ENCODE measurements at places on chromosomes 12 and 14.

GRCh38 chr12:47023311-47023710 is 56.1 kb upstream of the PCED1B start:
- DNase-seq = no peak

GRCh38 chr12:122322501-122322900 is 56.2 kb upstream of the VPS33A start:
- no peak for DNase-seq

DNA sequence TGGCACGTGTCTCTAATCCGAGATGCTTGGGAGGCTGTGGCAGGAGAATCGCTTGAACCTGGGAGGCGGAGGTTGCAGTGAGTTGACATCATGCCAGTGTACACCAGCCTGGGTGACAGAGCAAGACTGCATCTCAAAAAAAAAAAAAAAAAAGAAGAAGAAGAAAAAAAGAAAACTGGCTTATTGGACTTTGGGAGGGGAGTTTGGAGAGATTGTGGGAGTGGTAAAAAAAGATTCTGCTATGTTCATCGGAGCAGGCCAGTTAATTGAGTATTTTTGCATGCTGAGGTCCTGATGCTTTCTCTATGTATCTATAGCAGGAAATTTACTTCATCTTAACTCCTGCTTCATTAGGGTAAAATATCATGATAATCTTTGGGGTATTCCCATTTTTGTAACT is 11.6 kb downstream of the CNOT2 start:
- DNase-seq = no peak

DNA sequence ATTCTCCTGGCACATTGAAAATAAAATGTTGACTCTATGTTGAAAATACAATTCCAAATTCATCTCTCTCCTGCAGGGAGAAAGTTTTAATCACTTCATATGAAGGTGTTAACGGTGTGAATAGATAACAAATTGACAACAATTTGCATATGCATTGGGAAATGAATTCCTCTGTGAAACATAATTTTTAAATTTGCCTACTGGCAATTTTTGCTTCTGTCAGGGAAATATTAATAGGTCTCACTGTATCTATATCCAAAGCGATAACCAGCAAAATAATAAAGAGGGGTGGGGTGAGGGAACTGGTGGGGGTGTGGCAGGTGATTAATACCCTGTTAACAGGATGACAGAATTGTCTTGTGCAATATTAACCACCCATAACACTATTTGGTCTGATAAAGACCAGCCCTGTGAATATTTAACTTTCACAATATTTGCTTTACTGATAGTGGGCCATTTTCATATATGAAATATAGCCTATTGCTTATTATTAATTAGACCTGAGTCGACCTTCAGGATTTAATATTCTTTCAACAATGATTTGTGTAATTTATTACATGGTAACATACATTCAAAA is 239.0 kb upstream of the SSTR1 start:
- no peak for DNase-seq

GRCh38 chr14:104953896-104954656 is 24.1 kb downstream of the AHNAK2 start:
- no peak for DNase-seq

DNA sequence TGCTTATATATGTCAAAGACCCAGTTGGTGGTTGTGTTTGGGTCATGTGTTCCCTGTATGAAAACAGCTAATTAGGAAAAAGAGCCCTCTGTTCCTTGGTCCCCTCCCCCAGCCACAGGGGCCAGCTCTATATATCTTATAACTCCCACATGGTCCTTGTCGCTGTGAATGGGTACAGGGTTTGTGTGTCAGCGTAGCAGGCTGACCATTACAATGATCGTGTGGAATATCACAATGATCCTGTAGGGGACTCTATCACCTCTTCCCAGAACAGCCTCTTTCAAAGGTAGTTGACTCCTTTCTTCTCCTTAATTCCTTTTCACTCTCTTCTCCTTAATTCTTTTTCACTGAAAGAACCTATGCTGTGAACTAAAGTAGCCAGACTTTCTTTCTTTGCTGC is 51.6 kb upstream of the RIC8B start:
- DNase-seq = no peak

GRCh38 chr12:13654456-13654855 is 326.9 kb downstream of the GRIN2B start:
- no peak for DNase-seq

GRCh38 chr12:76495556-76495955 is 64.0 kb downstream of the OSBPL8 start:
- no peak for DNase-seq

GRCh38 chr12:26642361-26642760 is 190.6 kb downstream of the ITPR2 start:
- no peak for DNase-seq

DNA sequence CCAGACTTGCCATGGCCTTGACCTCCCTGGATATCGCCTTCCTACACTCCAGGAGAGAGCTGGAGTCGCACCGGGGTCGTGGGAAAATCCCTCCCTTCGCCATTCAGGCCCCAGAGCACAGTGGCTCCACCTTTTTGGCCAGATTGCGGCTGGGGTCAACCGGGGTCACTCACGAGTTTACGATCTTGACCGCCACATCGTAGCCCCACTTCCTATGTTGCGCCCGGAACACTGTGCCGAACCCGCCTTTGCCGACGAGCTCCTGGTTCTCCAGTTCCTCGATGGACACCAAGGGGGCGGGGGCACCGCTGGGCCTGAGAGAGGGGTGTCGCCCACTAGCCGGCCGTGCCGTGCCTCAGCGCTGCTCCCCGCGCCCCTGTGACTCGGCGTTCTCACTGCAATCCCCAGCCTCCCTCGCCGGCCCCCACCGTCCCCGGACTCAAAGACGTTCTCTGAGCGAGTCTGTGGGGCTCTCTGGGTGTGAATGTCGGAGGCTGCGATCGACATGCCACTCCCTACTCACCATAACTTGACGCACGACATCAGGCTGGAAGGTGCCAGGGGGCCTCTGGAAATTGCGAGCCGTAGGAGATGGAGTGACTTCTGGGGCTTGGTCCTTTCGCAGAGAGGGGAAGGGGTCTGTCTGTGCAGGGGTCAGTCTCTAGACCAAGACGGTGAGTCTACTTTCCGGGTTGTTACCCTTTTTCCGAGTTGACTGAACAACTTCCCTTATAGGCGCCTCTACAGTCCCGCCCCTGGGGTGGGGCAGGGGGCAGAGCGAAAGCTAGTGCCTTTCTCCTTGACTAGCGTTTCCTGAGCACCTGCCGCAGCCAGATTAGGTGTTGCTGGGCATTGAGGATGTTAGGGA is at the start of gene RIPK3:
RIPK3 (minus strand) TSS at position 708 of the 868 bp plus-strand sequence; CDS start at position 543, 165 bp downstream.
- DNase-seq = no peak

DNA sequence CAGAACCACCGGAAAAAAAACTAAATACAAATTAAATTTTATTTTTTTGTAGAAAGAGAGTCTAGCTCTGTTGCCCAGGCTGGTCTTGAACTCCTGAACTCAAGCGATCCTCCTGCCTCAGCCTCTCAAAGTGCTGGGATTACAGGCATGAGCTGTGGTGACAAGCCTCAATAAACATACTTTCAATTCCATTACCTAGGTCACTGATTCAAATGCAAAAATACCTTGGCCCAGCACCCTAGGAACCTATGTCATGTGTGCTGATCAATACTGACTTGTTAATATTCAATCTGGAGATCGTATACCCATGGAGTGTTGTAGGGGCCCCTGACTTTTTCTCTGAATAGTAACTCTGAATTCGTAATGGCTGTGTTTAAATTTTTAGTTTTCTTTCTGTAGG is 7.1 kb upstream of the TMEM30B start:
- no peak for DNase-seq

DNA sequence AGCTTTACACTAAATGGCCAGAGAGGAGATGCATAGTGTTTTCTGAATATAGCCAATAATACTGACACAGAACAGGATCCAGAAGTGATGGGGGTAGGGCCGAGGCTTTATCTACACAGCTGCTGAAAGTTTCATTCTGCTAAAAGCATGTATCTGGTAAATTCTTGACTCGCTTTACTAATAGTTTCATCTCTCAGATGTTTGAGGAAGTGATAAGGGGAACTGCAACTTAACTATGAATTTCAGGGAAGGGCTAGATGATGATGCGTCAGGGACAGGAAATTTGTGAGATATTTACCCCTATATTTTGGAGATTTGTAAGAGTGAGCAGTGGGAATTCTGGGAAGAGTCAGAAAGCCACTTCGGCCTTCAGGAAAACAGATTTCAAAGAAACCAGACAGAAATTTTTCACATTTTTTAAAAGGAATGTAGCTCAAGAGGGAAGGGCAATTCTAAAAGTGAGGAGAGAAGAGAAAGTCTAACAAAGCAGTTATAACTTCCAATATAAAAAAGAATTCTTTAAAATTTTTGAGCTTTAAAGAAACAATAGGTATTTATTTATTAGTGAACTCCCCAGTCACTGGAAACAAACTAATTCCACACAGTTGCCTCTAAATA is 243.1 kb downstream of the BCAT1 start:
- no peak for DNase-seq

DNA sequence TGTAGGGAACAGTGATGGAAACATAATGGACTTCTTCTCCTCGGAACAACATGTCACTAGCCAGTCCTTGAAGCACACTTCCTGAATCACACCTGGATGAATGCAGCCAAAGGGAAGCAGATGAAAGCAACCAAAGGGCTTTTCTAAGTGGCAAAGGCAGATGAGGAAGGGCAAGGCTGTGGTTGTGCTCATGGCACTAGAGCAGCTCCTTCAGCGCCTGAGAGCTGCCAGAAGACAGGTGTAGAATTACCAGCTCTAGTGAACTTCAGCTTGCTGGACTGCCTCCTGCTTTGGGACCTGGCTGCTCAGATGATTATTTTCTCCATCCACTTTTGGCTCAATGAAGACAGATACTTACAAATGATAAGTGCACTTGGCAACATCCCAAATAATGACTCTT is 1372.1 kb upstream of the SEL1L start:
- no peak for DNase-seq

GRCh38 chr12:9132008-9132535 is 16.4 kb upstream of the A2M start:
- DNase-seq = no peak

DNA sequence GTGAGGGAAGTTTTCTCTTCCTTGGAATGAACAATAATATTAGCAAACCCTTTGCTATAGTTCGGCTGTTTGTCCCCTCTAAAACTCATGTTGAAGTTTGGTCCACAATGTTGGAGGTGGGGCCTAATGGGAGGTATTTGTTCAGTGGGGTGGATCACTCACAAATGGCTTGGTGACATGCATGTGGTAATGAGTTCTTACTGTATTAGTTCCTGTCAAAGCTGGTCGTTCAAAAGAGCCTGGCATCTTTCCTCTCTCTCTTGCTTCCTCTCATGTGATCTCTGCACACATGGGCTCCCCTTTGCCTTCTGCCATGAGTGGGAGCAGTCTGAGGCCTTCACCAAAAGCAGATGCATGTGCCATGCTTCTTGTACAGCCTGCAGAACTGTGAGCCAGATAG is 13.1 kb upstream of the PPP4R4 start:
- no peak for DNase-seq

DNA sequence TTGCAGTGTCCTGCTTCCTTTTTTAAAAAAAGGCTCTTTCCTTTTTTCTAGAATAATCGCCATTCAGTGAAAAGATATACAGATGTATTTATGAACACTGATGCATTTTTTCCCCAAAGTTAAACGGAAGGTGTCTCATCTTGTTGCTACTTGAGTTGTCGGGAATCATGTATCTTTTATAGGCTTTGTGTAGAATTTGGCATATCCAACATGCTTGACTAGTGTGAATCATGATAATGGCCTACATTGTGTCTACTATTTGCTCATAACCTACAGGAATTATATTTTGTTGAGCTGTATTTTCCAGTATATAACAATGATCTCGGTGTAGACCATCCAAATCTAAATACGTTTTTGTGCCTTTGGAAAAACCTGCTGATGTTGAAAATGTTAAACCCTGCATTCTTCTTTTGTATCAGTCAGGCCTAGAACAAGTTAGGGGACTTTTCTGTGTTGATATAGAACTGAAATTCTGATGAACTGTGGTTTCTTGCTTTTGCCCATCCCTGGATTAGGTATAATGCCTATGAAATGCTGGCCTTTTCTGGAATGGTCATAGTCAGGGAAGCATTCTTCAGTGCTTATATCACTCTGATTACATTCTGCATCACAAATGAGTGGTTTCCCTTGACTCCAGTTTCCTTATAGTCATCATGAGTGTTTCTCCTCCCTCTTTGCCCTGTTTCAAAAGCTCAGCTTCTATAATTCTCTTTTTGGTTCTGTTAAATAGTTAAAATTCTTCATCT is 10.8 kb downstream of the BMAL2 start:
- DNase-seq = peak; percentile 72

GRCh38 chr12:47785036-47785886 is 12.2 kb downstream of the SLC48A1 start:
- DNase-seq = no peak

DNA sequence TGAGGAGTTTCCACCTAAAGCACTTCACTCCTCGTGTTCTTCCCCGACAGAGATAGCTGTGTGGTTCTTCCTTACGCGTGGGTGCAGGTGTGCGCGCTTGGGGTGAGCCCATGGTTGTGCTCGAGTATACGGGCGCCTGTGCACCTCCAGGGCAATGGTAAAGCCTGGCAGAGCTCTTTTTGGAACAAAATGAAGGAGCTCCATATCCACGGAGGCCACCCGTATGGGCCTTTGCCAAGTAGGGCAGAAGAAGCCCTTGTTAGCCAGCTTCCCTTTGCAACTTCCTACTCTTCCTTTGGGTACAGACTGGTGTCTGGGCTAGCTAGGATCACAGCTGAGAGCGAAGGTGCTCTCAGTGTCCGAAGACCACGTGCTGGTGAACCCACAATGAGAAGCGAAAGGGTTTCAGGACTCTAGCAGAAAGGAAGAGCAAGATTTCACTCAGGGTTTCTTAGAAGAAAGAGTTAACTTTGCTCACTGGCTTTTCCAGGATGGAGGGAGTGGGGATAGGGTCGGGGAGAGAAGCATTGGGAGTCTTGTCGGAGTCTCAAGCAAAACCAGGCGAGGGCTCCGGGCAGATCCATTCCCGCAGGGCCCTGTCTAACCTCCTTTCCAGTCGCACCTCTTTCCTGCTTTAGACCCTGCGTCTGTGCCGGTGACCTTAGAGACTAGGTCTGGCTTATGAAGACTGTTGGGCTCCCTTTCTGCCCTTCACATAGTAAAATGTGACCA is 960 bp upstream of the LRFN5 start:
- no peak for DNase-seq

Data from AG09309 (cell line).